ENCODE measurements at places on chromosomes 12 and 14. TPM values are rescaled to one million over a fixed set of nuclear protein-coding genes. Genes with fewer than 3 reads are reported as not detected.

- H3K4me1 ChIP-seq: no peaks in the 10 kb centered on the region
- H3K27me3 ChIP-seq: no peaks in the 10 kb centered on the region
- H3K36me3 ChIP-seq: peaks cover 4% of the 10 kb centered on the region
- no peak overlapping the region for H3K4me3 ChIP-seq
- H3K27ac ChIP-seq: no peak overlapping the region
These were observed 3.7 kb downstream of the TMTC3 start for GRCh38 chr12:88145567-88146505.

DNA sequence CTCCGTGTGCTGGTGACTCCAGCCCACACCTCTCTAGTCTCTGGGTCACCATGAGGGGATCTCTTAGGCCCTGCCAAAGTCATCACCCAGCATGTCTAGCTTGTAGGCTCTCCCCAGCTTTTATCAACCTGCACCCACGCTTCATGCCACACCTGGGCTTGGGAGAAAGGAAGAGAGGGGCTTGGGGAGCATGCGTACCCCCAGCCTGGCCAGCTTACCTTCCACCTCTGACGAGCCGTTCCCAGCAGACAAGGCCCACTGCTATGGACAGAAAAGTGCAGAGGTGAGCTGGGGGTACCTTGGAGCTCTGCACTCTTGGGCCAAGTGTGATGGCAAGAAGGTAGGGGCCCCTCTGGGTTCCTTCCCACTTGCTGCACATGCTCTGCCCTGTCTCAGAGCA is 1.7 kb downstream of the PGF start:
- no peaks in the 10 kb centered on the region for H3K27me3 ChIP-seq
- no peak for DNase-seq
- H3K4me3 ChIP-seq: peak overlapping the region; percentile 48
- no peak overlapping the region for H3K27ac ChIP-seq
- no peaks in the 10 kb centered on the region for H3K4me1 ChIP-seq

GRCh38 chr12:16603916-16604575 is 1.9 kb downstream of the LMO3 start:
- no peak for DNase-seq
- no peaks in the 10 kb centered on the region for H3K27me3 ChIP-seq
- peaks cover 23% of the 10 kb centered on the region for H3K4me1 ChIP-seq
- H3K4me3 ChIP-seq: no peak overlapping the region
- H3K36me3 ChIP-seq: no peaks in the 10 kb centered on the region

- peaks cover 54% of the 10 kb centered on the region for H3K36me3 ChIP-seq
- H3K4me3 ChIP-seq: no peak overlapping the region
- no peak for DNase-seq
- no peaks in the 10 kb centered on the region for H3K27me3 ChIP-seq
- H3K27ac ChIP-seq: no peak overlapping the region
- peaks cover 10% of the 10 kb centered on the region for H3K4me1 ChIP-seq
These were observed 1.6 kb upstream of the CDH24 start for GRCh38 chr14:23058654-23059504.

- H3K4me1 ChIP-seq: no peaks in the 10 kb centered on the region
- no peak for DNase-seq
- H3K4me3 ChIP-seq: no peak overlapping the region
- no peaks in the 10 kb centered on the region for H3K36me3 ChIP-seq
- H3K27ac ChIP-seq: no peak overlapping the region
- no peaks in the 10 kb centered on the region for H3K27me3 ChIP-seq
These were observed 22.7 kb upstream of the CLEC4E start for GRCh38 chr12:8563356-8563755.

DNA sequence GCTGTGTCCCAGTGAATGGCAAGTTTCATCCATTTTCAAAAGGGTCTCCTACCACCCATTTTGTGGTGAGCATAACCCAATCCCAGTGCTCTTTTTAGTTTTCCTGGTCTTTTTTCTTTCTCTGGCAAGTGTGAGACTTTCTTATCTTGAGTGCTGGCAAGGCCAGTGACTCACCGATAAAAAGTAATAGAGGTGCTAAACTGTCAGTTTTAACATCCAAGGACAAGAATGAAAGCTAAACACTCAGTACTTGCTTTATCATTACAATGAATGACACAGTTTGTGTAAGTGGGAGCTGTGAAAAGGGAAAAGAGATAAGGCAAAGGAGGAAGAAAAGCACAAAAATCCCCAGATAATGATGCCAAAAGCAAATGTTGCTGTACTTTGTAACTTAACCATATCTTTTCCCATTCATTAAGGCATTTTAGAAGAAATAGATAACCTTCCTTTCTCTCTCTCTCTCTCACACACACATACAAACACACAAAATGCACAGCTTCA is 4.9 kb upstream of the LRIG3 start:
- no peaks in the 10 kb centered on the region for H3K27me3 ChIP-seq
- H3K4me3 ChIP-seq: no peak overlapping the region
- DNase-seq: no peak
- H3K36me3 ChIP-seq: no peaks in the 10 kb centered on the region

- no peak overlapping the region for H3K27ac ChIP-seq
- H3K4me1 ChIP-seq: no peaks in the 10 kb centered on the region
- no peaks in the 10 kb centered on the region for H3K36me3 ChIP-seq
- no peak for DNase-seq
These were observed 342.2 kb downstream of the ATP23 start for GRCh38 chr12:58283553-58283952.

- H3K4me1 ChIP-seq: no peaks in the 10 kb centered on the region
- H3K27ac ChIP-seq: no peak overlapping the region
- H3K27me3 ChIP-seq: no peaks in the 10 kb centered on the region
- DNase-seq: no peak
- H3K4me3 ChIP-seq: no peak overlapping the region
These were observed 1372.1 kb upstream of the SEL1L start for GRCh38 chr14:82905762-82906161.

GRCh38 chr14:24845851-24846250 is 204.1 kb downstream of the STXBP6 start:
- no peak overlapping the region for H3K4me3 ChIP-seq
- no peak overlapping the region for H3K27ac ChIP-seq
- no peaks in the 10 kb centered on the region for H3K4me1 ChIP-seq
- no peak for DNase-seq
- H3K36me3 ChIP-seq: no peaks in the 10 kb centered on the region
- H3K27me3 ChIP-seq: no peaks in the 10 kb centered on the region

DNA sequence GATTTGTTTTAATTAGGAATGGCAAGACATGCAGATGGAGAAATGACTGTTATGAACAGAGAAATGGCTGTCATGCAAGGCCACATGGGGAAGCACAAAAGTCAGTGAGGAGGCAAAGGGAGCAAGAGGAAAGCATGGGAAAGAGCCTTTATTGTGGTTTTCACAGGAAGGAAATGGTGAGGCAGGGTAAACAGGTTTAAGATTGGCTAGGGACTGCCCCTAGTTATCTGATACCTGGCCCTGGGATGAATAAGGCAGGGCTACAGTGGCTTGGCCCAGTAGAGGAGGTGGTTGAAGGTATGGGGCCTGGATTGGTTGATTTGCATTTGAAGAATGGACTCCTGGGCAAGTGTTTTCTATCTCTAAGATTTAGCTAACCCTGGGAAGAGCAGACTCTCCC is 168.7 kb upstream of the CNOT2 start:
- H3K4me1 ChIP-seq: no peaks in the 10 kb centered on the region
- H3K27me3 ChIP-seq: no peaks in the 10 kb centered on the region
- no peak overlapping the region for H3K4me3 ChIP-seq
- no peak for DNase-seq
- H3K36me3 ChIP-seq: no peaks in the 10 kb centered on the region

GRCh38 chr12:72295744-72296143 is 23.6 kb downstream of the TRHDE start:
- H3K27ac ChIP-seq: no peak overlapping the region
- H3K4me1 ChIP-seq: no peaks in the 10 kb centered on the region
- no peaks in the 10 kb centered on the region for H3K27me3 ChIP-seq
- DNase-seq: no peak
- no peak overlapping the region for H3K4me3 ChIP-seq

DNA sequence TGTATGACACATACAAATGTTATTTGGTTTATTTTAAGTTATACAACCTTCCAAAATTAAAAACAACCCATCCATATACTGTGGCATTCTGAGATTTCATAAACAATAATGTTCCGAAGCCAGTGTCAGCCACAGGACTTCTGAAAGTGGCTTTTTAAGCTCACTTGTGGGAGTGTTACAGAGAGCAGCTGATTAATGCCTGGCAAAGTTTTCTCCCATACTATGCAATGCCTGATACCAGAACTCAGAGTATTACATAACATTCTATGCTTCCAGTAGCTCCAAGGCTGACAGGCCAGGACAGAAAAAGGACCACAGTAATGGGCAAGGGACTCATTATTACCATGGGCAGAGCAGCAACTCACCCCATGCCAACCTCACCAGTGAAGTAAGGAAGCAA is 29.3 kb downstream of the NELL2 start:
- no peak overlapping the region for H3K4me3 ChIP-seq
- no peak for DNase-seq
- no peaks in the 10 kb centered on the region for H3K4me1 ChIP-seq
- no peaks in the 10 kb centered on the region for H3K36me3 ChIP-seq
- no peaks in the 10 kb centered on the region for H3K27me3 ChIP-seq

- no peak overlapping the region for H3K27ac ChIP-seq
- H3K27me3 ChIP-seq: no peaks in the 10 kb centered on the region
- H3K36me3 ChIP-seq: no peaks in the 10 kb centered on the region
- no peak for DNase-seq
- no peak overlapping the region for H3K4me3 ChIP-seq
These were observed 64.9 kb upstream of the FOXG1 start for GRCh38 chr14:28701733-28702132.

DNA sequence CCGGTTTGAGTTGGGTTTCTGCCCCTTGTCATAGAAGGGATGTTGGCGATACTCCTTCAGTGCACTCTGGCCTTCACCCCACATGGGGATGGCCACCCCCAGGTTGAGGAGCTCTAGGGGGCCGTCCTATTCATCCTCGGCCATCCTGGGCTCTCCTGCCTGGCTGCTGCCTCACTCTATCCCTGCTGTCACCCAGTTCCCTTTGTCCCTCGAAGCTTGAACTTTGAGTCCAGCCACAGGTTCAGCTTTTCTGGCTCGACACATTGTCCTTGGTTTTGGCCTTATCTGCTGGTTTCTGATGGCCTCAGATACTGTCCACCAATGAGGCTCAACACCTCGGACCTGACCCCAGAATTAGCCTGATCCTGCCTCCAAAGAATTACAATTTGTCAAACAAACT is 58.6 kb downstream of the C14orf132 start:
- DNase-seq: no peak
- H3K4me1 ChIP-seq: peaks cover 32% of the 10 kb centered on the region
- no peak overlapping the region for H3K4me3 ChIP-seq
- no peak overlapping the region for H3K27ac ChIP-seq
- H3K27me3 ChIP-seq: no peaks in the 10 kb centered on the region
- no peaks in the 10 kb centered on the region for H3K36me3 ChIP-seq

DNA sequence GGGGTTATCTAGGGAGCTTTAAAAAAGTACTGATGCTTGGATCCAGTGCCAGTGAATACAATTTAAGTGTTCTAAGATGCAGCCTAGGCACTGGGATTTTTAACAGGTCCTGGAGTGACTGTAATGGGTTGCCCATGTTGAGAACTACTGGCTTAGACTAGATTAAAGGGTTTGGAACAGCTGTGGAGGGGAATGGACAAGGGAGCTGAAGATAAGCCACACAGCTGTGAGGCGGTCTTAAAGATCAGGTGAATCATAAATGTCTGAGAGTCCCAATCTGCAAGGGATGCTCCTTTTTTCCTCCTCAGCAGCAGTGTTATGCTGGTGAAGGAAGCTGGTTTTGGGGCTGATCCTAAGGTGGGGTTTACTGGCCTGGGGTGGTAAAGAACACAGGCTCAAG is 35.5 kb upstream of the FRMD6 start:
- DNase-seq: no peak
- no peak overlapping the region for H3K27ac ChIP-seq
- no peaks in the 10 kb centered on the region for H3K27me3 ChIP-seq
- no peaks in the 10 kb centered on the region for H3K4me1 ChIP-seq

DNA sequence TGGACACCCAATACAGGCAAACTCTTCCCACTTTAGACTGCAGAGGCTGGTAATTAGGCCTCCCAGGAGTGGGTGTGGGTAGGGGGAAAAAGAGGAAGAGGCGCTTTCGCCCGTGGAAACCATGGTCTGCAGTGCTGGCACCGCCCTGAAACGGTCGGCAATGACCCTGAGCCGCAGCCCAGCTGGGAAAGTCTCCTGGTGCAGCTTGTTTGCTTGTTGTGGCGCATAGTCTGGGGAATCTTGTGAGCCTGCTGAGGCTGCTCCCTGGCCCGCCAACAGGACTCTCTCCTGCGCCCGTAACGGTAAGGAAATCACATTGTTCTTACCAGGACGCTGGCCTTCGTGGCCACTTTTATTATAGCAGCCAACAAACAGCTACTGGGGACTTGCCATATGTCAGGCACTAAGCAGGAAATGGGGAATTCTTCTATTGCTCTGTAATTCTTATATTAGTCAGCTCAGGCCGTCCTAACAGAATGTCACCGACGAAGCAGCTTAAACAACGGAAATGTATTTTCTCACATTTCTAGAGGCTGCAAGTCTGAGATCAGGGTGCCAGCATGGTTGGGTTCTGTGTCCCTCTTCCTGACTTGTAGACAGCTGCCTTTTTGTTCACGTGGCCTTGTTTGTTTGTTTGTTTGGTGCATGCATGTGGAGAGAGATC is 52.5 kb upstream of the RIN3 start:
- no peak overlapping the region for H3K27ac ChIP-seq
- no peak for DNase-seq
- H3K4me1 ChIP-seq: peaks cover 24% of the 10 kb centered on the region

GRCh38 chr12:58671196-58671595 is 249.1 kb downstream of the LRIG3 start:
- DNase-seq: no peak
- H3K27me3 ChIP-seq: no peaks in the 10 kb centered on the region
- no peaks in the 10 kb centered on the region for H3K4me1 ChIP-seq
- no peaks in the 10 kb centered on the region for H3K36me3 ChIP-seq
- no peak overlapping the region for H3K4me3 ChIP-seq

The RPL10L gene
- not detected for total RNA-seq

The KCNC2 gene
- 1.5 TPM for total RNA-seq

The PARPBP gene
- 2.4 TPM for total RNA-seq

The TXNRD1 gene
- total RNA-seq: 140 TPM

The TMEM119 gene
- total RNA-seq: 9.0 TPM

The GPRC5D gene
- total RNA-seq: not detected

The SYCP3 gene
- not detected for total RNA-seq

The CMAS gene
- total RNA-seq: 21.3 TPM

The SLCO1C1 gene
- total RNA-seq: 6.1 TPM

The TRPV4 gene
- 3.0 TPM for total RNA-seq

The ADCY4 gene
- total RNA-seq: 68.1 TPM

The PTPN6 gene
- total RNA-seq: 27.3 TPM
